Muscle of arm (tissue), 14 donors: ENCODE measurements at places on chromosomes 16 and 17. TPM values are rescaled to one million over a fixed set of nuclear protein-coding genes. Genes with fewer than 3 reads are reported as not detected.

Gene HES7
- polyA plus RNA-seq, result not detected

Gene PCTP
- 13.3 TPM for polyA plus RNA-seq

Gene C16orf96
- not detected for polyA plus RNA-seq

Gene SLC25A39
- 51.9 TPM for polyA plus RNA-seq

Gene XPO6
- 55.7 TPM for polyA plus RNA-seq

Gene INCA1
- polyA plus RNA-seq, result 4.6 TPM

Gene DOC2A
- polyA plus RNA-seq, result 0.90 TPM

Gene ZPBP2
- polyA plus RNA-seq, result not detected

Gene PPP1R1B
- 0.96 TPM for polyA plus RNA-seq

Gene ABI3
- 3.6 TPM for polyA plus RNA-seq

Gene OR3A3
- 0.13 TPM for polyA plus RNA-seq

DNA sequence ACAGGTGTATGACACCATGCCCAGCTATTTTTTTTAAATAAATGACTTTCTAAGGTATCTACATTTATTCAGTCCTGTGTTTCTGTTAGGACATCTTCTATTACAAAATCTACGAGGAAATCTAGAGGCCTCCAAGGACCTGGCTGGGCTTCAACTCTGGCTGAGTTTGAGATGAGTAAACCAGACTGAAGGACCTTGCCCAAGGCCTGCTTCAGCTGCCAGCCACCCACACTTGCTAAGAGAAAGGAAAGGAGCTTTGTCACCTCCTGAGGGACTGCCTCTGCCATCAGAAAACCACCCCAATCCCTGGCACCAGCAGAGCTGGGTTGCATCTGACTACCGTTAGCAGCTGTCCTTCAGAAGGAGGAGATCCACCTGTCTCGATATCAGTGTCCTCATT, 1.3 kb upstream of the MYO1D start:
- no peak for DNase-seq

GRCh38 chr17:40801157-40801556, 1.4 kb upstream of the KRT28 start:
- DNase-seq, result no peak

DNA sequence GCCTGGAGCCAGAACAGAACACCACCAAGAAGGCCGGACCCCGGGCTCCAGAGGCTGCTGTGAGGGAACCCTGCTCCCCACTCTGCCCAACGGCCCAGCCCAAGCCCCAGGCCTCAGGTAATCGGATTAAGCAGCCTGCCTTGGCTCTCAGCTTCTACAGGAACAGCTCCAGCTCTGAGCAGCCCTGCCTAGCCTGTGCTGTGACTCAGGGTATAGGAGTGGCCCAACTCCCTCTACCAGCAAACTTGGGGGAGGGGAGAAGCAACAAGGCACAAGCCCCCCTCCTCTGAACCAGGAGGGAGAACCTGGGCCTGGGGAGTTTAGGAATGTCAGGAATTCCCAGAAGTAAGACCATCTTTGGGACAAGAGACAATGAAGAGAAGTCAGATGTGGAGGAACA, 849 bp upstream of the SOX15 start:
- DNase-seq, result no peak

GRCh38 chr17:29196769-29197515, 16.7 kb upstream of the MYO18A start:
- no peak for DNase-seq

GRCh38 chr17:8574687-8575086, 55.8 kb downstream of the MYH10 start:
- DNase-seq, result no peak

- no peak for DNase-seq
Observed at GRCh38 chr17:4247971-4248388, 15.8 kb downstream of the ANKFY1 start.

DNA sequence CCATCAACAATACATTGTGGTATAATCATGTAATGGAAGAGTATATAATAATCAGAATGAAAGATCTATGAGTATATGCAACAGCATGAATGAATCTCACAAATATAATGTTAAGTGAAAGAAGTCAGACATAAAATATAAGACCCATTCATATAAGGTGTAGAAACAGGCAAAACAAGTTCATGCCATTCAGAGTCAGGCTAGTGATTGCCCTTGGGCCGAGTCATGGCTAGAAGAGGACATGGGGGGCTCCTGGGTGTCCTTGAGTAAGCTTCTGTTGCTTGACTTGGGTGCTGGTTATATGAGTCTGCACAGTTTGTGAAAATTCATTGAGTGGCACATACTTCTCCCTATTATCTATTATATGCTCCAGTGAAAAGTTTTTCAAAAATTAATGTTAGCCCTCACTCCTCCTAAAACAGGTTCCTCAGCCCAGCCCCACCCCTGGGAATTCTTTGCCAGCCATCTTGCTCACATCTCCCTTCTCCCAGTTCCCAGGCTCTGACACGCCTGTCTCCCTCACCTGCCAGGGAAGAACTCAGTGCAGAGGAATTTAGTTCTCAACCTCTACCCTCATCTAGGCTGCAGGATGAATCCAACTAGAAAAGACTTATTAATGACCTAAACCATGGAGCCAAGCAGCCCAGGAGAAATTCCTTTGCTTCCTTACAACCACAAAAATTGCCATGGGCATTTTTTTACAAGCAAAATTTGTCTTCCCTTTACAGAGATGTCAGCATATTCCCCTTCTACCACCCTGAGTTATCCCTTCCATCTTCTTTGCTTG, 52.4 kb upstream of the NFAT5 start:
- no peak for DNase-seq

DNA sequence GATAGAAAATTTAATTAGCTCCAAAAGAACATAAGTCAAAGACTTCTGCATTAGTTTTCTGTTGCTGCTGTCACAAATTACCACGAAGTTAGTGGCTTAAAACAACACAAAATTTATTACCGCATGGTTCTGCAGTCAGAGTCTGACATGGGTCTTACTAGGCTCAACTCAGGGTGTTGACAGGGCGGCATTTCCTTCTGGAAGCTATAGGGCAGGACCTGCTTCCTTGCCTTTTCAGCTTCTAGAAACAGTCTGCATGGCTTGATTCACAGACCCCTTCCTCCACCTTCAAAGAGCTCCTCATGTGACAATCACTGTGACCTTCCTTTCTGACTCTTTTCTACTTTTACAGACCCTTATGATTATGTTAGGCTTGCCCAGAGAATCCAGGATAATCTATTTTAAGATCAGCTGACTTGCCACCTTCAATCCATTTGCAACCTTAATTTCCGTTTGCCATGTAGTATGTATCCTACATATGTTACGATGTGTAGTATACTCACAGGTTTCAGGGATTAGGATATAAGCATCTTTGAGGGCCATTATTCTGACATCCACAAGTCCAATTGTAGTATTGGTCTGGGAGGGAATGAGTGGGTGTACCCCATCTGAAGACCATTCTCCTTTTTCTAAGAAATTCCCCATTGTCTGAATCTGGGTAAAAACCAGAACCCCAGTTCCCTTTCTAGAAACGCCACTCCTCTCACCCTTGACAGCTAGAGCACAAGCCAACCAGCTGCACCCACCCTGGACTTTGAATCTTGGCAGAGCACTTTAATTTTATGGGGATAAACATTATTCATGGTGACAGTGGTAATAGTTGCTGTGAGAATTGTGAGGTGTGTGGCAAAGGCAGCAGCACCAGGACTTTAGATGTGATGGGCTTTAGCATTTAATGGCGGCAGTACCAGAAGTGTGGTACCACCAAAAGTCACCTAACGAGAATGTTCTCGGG, 265.5 kb downstream of the KCNJ2 start:
- DNase-seq, result no peak

GRCh38 chr17:73478768-73479424, 165.3 kb downstream of the SDK2 start:
- no peak for DNase-seq

DNA sequence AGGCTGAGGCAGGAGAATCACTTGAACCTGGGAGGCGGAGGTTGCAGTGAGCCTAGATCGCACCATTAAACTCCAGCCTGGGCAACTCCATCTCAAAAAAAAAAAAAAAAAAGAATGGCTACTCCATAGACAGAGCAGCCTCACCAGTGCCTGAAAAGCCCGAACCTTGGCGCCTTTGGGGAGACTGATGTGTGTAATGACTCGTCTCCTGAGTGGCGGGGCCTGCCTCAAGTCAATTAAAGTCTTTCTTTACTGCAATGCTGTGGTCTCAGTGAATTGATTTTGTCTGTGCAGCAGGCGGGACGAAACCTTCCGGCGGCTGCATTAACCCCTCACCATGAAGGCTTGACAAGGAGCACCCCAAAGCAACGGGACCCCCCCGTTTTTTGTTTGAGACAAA, 3.5 kb upstream of the UQCC4 start:
- no peak for DNase-seq

DNA sequence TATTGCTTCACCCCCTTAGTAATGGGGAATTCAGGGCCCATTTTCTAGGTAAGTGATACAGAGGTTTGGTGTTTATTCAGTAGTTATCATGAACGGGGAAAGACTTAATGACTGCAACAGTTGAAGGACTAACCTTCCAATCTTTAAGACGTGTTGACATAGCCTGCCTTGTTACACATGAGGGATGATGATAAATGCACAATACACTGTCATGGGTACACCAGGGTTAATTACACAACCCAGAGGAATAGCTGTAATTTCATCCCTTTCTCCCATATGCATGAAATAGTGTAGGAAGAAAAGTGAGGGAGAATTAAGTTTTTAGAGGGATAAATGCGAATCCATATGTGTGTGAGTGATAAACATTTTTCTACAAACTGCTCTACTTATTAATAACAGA, 10.7 kb downstream of the MYH4 start:
- DNase-seq, result no peak

- DNase-seq, result peak; percentile 31
Observed at GRCh38 chr17:11331547-11332513, 90.8 kb downstream of the SHISA6 start.

DNA sequence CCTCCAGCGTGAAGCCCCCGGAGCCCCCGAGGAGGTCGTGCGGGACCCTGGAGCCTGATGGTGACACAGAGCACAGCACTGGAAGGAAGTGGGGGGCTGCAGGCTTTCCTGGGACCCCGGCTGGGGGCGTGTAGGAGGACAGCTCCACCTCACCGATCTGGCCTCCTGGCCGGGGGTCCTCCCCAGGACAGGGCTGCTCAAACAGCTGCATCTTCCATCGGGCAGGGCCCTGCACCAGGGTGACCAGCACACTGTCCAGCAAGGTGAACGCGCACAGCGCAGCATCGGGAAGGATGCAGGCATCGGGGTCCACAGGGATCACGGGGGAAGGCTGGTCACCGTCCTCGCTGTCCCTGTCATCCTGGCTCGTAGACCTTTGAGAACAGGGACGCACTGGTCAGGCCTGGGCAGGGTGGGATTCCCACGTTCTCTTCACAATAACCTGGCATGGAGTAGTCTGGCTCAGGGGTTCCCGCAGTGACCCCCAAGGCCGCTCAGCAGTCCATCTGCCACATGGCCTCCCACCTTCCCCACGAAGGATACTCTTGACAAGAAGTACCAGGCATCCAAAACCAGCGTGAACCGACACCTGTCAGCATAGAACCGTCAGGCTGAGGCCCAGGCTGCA, 1.2 kb downstream of the FAAP100 start:
- no peak for DNase-seq

DNA sequence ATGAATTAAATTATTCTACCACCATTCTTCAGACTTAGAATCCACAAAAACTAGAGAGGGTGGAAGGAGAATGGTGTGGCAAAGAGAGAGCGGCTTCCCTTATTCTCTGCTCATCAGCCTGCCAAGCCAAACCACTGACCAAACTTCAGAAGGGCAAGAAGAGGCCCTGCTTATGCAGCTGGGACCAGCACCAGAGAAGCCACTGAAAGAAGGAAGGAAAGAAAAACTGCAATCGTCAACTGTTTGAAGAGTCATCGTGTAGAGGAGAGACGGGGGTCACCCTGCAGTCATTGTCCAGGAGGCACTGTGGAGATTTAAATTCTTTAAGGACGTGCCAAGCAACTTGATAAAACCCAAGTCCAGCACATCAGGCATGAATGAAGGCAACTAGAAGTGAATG, 15.6 kb downstream of the PMP22 start:
- DNase-seq, result no peak
